Fibroblast of skin of abdomen (primary cell): ENCODE measurements at places on chromosomes 13 and 19.

DNA sequence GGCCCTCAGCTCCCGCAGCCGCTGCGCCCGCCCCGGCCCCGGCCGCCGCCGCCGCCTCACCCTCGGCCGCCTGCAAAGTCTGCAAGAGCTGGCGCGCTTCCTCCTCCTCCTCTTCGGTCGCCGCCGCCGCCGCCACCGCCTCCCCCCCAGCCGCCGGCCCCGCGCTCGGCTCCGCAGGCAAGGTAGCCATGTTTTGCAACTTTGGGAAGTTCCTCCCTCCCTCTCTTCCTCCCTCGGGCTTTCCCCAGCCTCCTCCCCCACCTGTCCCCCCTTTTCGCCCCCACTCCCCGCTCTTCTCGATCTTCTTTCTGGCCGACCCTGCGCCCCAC lies 433 bp downstream of the SIX5 start:
- peak; percentile 51 for DNase-seq

- no peak for DNase-seq
These were observed 607.6 kb downstream of the SLITRK1 start for GRCh38 chr13:83274679-83275078.

DNA sequence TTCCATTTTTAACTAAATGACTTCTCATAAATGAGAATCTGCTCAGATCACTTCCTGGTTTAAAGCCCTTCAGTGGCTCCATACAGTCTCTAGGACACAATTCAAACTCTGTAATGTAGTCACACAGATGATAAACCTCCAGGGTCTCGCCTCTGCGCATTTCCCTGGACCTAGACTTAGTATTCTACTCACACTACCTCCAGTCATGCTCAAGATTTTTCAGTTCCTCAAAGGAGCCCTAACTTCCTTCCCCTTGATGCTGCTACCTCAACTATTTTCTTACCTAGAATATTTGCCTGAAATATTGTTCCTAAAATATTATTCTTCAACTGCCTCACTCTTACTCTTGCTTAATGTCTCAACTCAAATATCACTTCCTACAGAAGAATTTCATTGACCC lies 86.7 kb upstream of the TPP2 start:
- DNase-seq = no peak

DNA sequence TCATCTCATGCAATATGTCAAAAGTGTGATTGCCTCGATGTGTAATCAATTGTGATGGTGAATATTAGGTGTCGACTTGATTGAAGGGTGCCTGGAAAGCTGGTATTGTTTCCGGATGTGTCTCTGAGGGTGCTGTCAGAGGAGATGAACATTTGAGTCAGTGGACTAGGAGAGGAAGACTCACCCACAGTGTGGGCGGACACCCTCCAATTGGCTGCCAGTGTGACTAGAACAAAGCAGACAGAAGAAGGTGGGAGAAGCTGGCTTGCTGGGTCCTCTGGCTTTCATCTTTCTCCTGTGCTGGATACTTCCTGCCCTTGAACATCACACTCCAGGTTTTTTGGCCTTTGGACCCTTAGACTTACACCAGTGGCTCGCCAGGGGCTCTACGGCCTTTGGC lies 15.5 kb upstream of the CABP5 start:
- no peak for DNase-seq

- peak; percentile 51 for DNase-seq
These were observed 110.2 kb upstream of the SPATA13 start for GRCh38 chr13:24050292-24050711.

DNA sequence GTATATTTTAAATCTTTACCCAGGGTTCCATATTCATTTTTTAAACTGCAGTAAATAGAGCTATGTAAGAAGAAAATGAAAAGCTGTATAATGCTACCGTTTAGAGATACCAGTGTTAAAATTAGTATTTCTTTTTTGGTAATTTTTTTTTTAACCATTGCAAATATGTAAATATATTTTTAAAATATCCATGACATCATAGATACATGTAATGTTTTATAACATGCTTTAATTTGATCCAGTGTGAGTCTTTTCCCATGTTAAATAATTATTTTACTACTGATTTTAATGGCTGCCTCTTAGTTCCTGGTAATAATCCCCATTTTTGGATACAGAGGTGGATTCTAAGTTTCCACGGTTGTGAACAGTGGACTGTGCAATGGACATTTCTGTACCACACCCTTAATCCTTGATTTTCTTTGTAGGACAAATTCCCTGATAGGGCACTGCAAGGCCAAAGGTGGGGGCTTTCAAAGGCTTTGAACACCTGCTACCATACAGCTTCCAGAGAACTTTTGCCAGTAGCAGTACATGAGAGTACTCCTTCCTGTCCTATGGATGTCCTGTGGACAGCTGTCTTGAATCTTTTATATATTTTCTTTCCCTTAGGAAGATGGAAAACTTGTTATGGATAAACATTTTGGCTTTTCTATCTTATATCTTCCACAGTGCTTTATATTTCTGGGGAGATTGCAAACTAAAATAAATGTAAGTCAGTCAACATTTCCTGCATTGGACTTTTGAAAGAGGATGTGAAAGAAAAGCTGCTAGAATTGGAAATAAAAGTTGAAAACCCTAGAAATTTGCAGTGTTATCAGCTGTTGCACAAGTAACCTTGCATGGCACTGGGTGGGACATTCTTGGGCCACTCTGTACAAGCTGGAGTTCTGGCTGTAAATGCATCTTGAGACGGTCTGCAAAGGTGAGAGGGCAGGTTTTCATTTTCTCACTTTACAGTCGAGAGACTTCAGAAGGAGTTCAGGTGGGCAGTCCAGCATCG lies 46.8 kb downstream of the ARHGEF7 start:
- DNase-seq = no peak

DNA sequence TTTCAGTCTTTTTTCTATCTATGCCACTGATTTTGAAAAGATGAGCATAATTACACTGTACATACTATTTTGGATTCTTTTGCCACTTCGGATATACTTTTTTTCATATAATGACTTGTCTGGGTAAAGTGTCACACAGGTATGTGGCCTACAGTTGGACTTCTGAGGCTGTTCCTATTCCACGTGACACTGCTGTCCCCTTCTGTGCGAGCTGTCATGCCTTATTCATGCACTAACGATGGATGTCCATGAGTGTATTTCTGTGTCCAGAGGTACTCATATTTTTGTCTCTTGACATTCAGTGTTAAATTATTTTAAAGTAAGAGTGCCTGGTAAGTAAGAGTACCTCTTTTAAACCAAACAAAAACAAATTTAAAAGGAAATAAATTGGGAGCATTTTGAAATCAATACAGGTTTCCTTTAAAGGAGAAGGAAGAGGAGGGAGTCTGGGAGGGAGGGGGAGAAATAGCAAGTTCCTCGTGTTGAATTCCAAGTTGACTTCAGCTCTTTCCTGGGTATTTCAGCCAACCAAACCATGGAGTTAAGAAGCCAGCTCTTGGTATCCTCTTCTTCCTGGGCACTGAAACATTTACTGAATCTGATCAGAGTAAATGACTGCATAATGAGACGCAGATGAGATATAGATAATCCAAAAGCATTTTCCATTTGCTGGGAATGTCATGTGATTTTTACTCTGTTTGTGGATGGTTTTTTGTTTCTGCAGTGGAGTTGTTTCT lies 61.3 kb downstream of the TNFRSF19 start:
- no peak for DNase-seq

DNA sequence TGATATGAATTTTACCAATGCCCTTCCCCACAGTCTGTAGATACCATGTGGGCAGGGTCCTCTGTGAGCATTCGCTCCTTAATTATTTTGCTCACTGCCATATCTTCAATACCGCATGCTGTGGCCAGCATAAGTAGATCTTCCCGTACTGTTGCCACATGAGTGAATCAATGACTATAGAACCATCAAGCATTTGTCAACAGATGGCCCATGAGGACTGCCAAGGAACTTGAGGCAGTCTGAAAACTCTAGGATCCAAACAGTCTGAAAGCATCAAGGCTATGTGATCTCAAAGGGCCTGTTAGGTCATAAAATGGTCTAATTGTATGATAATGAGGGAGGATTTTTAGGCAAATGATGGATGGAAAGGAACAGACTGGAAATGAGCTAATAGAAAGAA lies 27.4 kb upstream of the GPR12 start:
- DNase-seq = no peak
